Activated CD4-positive, alpha-beta T cell treated with anti-CD3 and anti-CD28 coated beads for 36 hours (primary cell): ENCODE measurements at places on chromosomes 2 and 18. TPM values are rescaled to one million over a fixed set of nuclear protein-coding genes. Genes with fewer than 3 reads are reported as not detected.

MAP3K19 gene
- total RNA-seq = not detected

KCNIP3 gene
- total RNA-seq = not detected

COL4A4 gene
- not detected for total RNA-seq

PSD4 gene
- total RNA-seq = 274 TPM

CNTNAP5 gene
- not detected for total RNA-seq

KLHL41 gene
- 0.46 TPM for total RNA-seq

CNGA3 gene
- total RNA-seq = not detected

RNF144A gene
- total RNA-seq = 38.6 TPM

MLPH gene
- total RNA-seq = 0.82 TPM

DNA sequence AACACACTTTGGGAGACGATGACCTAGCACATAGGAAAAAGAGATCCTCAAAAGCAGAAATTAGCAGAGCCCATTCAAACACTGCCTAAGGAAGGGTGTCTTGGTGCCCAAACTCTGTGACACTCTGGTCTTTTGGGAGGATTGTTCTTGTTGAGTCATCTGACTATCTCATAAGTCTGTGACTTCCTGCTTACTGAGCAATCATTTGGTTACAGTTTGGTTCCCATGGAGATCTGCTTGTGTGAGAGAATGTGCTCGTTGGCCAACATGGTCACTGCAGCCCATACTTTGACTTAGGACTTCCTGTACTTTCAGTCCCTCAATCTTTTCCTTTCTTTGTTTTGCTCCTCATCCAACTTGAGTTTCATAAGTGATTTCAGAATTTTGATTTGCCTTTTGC is 602.9 kb downstream of the NYAP2 start:
- no peaks in the 10 kb centered on the region for H3K27me3 ChIP-seq
- no peaks in the 10 kb centered on the region for H3K36me3 ChIP-seq
- no peak overlapping the region for H3K4me3 ChIP-seq
- H3K4me1 ChIP-seq = peaks cover 2% of the 10 kb centered on the region

- H3K4me1 ChIP-seq = no peaks in the 10 kb centered on the region
- no peak overlapping the region for H3K27ac ChIP-seq
- no peak overlapping the region for H3K4me3 ChIP-seq
- peaks cover 9% of the 10 kb centered on the region for H3K27me3 ChIP-seq
- DNase-seq = no peak
Observed at GRCh38 chr2:214558341-214558740, 147.5 kb downstream of the VWC2L start.

DNA sequence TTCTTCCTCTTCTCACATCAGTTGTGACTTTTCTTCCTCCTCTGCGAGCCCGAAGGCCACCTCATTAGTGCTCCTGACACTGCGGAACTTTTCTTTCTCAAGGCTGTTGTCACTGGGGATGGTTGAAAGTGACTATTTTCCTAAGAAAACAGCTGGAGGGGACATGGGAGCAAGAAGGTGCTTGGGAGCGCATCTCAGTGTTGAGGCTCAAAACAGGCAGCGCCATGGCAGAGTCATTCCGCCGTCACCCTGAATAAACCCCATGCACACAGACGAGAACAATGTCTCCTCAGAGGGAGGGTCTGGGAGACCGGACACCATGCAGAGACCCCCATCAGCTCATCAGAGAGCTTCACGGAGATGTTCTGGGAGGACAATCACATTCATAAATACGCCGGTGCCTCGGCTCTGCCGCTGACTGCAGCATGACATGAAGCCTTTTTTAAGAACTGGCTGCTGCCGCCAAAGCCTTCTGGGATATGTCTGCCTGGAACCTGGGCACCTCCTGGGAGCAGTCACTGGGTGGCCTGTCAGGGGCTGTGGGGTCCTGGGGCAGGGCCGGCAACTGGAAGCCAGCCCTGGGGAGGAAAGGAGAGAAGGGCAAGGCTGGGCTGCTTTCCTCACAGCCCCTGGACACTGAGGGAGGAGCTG is 19.2 kb downstream of the ATOH8 start:
- no peaks in the 10 kb centered on the region for H3K4me1 ChIP-seq
- no peak overlapping the region for H3K4me3 ChIP-seq
- H3K27ac ChIP-seq = no peak overlapping the region
- no peaks in the 10 kb centered on the region for H3K36me3 ChIP-seq
- DNase-seq = no peak
- H3K27me3 ChIP-seq = peaks cover 18% of the 10 kb centered on the region

GRCh38 chr2:55096586-55096985 is 46.3 kb upstream of the RTN4 start:
- H3K36me3 ChIP-seq = no peaks in the 10 kb centered on the region
- H3K4me3 ChIP-seq = no peak overlapping the region
- peaks cover 18% of the 10 kb centered on the region for H3K4me1 ChIP-seq
- H3K27ac ChIP-seq = no peak overlapping the region
- no peak for DNase-seq

GRCh38 chr2:37809525-37809924 is 115.6 kb upstream of the RMDN2 start:
- peaks cover 3% of the 10 kb centered on the region for H3K4me1 ChIP-seq
- H3K4me3 ChIP-seq = no peak overlapping the region
- H3K27ac ChIP-seq = no peak overlapping the region

- H3K4me1 ChIP-seq = peaks cover 12% of the 10 kb centered on the region
- no peak overlapping the region for H3K27ac ChIP-seq
- H3K4me3 ChIP-seq = no peak overlapping the region
Observed at GRCh38 chr2:102050854-102051391, 59.2 kb downstream of the IL1R2 start.

DNA sequence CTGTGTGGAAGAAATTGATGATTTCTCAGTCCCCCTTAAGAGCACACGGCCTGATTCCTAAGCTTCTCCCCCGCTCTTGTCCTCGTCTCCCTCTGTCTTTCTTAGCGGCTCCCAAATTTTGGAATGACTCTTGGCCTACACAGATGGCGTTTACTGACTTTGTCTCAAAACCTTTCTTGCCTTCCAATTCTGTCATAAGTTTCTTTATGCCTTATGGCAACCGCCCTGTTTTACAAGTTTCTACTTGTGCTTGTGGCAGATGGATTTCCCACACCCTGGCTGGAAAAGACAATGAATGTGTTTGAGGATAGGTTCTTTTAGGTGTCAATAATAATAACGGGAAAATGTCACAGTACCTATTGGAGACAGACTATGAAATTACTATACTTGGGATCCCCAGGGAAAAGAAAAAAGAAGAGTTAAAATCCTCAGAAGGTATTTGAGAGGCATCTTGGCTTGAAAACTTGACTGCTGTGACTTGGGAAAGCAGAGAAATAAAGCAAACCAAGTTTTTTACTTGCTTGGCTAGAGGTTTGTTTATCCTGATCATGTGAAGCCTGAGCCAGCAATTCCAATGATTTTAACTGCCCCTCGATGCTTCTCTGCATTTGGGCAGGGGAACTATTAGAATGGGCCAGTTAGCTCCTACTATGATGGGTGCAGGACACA is 276.4 kb downstream of the HRH4 start:
- peaks cover 2% of the 10 kb centered on the region for H3K27me3 ChIP-seq
- H3K4me1 ChIP-seq = no peaks in the 10 kb centered on the region
- no peak overlapping the region for H3K27ac ChIP-seq
- DNase-seq = no peak
- H3K36me3 ChIP-seq = no peaks in the 10 kb centered on the region
